ENCODE measurements at places on chromosomes 12 and 14.

- no peak for DNase-seq
Observed at GRCh38 chr12:57215668-57216013, 953 bp upstream of the NXPH4 start.

- DNase-seq: no peak
Observed at GRCh38 chr14:70186900-70187451, 1.8 kb downstream of the SLC8A3 start.

DNA sequence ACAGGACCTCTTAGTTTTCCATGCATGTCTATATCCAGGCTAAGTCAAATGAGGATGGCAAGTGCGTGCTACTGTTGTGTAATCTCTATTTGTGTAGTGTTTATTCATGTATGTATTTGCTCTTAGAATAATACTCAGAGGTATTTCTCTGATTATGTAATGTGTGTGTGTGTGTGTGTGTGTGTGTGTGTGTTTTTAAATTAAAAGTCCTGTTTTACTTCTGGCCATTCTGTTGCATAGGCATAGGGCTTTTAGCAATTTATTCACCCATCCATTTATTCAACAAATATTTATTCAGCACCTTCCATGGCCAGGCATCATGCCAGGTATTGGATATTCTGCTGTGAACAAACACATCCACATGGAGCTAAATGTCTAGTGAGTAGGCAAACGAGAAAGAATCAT, 63.5 kb downstream of the PELI2 start:
- no peak for DNase-seq

DNA sequence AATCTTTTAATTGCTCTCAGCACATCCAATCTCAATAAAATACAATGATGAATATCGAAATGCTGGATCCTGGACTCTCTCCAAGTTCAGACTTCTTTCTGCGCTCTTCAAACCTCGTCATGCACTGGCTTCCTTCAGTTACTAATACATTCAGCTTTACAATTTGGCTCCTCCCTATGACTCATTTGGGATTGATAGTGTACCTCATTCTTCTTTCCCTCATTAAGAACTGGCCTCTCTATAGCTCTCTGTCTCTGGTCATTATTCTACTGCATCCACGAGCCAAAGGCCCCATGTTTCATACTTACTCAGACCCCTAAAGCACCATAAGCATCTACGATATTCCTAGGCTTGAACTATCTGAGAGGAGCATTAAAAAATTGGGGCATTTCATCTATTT, 4.9 kb downstream of the TSPAN8 start:
- no peak for DNase-seq

DNA sequence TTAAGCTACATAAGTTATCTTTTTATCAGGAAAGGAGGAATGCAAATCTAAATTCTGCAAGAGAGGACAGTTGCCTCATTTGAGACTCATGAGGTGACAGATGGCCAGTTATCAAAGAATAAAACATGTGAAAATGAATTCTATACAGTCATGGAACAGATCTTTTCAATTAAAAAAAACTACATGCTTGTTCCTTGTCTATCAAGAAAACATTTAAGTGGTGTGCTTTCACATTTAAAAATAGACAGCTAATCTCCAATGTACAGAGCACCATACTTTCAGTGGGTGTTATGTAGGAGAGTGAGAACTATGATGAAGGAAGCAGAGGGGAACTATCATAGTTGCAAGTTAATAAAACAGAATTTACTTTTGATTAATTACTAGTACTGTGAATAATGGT, 76.7 kb upstream of the TTC7B start:
- DNase-seq: no peak

GRCh38 chr14:57822081-57822480, 43.8 kb downstream of the SLC35F4 start:
- DNase-seq: no peak
